ENCODE measurements at places on chromosomes 2 and 18. TPM values are rescaled to one million over a fixed set of nuclear protein-coding genes. Genes with fewer than 3 reads are reported as not detected.

GRCh38 chr2:26916128-26916692, 54.2 kb upstream of the MAPRE3 start:
- no peak overlapping the region for H3K27ac ChIP-seq
- H3K4me1 ChIP-seq = peaks cover 21% of the 10 kb centered on the region
- H3K27me3 ChIP-seq = peaks cover 13% of the 10 kb centered on the region

GRCh38 chr2:21043744-21044532, at the start of gene APOB:
Gene APOB (minus strand): TSS chr2:21044073. CDS start chr2:21043945, 128 bp downstream.
- H3K36me3 ChIP-seq = no peaks in the 10 kb centered on the region
- no peak for DNase-seq
- H3K27ac ChIP-seq = no peak within 1 kb of the TSS
- peaks cover 36% of the 10 kb centered on the region for H3K27me3 ChIP-seq
- peak within 1 kb of the TSS; percentile 59 for H3K4me3 ChIP-seq
- peaks cover 31% of the 10 kb centered on the region for H3K4me1 ChIP-seq

DNA sequence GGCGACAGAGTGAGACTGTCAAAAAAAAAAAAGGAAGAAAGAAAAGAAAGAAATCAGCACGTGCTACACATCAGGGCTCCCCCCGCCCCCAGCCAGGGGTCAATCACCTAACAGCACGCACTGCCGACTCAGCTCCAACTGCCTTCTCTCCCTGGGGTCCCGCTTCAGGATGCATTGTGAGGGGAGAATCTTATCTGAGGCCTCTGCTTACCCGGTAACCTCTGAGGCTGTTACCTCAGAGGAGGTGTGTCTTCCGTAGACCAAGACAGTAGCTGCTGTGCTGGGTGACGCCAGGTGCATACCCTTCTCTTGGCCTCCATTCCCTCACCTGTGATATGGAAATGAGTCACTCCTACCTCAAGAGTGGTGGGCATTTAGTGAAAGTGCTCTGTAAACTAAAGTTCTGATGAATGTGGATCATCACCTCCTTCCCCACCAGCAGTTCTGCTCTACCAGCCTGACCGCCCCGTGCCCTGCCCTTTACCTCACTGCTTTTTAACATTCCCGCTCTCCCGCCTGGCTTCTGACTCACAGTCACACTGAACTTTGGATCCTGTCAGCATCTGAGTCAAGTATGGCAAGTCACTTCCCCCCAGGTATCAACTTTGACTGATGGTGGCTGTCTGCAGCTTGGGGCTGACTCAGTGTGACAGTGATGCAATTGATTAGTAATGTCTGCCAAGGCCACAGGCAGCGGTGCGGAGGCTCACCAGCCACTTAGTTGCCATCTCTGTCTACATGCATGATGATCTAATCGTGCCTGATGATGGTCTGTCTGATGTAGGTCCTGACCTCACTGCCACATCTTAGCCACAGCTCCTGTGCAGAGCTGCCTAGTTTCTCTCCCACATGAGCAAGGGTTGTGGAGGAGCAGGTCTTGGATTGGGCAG, 20.1 kb downstream of the ARID5A start:
- H3K4me3 ChIP-seq = no peak overlapping the region
- H3K27ac ChIP-seq = peak overlapping the region; percentile 62
- DNase-seq = peak; percentile 76

MPP4 gene
- 0.37 TPM for total RNA-seq

IL18RAP gene
- not detected for total RNA-seq

RSAD2 gene
- total RNA-seq = not detected

KRTCAP3 gene
- total RNA-seq = 1.4 TPM

DNA sequence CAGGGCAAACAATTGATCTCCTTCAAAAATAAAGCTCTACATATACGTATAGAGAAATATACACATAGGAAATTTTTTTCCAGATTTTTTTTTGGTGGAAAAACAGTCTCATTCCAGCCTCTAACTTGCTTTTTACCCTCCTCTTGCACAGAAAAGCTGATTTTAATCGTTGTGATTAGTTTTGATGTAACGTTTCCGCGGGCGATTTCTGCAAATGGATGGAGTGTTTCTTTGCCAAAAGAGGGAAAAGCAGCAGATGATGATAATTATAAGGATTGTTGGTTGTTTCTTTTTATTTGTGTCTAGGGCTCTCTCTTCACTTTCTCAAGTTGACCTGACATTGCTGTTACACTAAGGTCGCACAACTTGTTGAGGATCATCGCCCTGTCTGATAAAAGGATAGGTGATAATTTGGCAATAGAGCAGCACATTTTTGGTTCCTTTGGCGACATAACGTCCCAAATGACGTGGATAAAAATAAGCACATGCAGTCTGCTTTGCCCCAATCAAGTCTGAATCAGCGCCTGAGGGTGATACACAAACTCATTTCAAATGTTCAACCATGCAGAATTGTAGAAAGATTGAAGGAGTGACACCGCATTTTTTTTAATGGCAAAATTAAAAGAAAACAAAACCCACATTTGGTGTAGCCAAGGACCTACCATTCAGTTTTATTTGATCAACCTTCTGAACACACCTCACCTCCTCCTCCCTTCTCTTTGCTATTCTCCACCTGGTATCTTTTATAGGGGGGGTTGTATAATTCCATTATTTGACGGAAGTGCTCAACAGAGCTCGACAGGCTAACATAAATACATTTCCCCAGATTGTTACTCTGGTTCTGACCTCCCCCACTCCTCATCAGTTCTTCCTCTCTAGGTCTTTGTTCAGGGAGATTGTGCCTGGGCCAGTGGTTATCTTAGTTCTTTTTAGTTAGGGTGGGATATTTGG, 109.6 kb upstream of the KCTD1 start:
- H3K4me3 ChIP-seq = peak overlapping the region; percentile 81
- no peak overlapping the region for H3K27ac ChIP-seq
- no peak for DNase-seq
- H3K4me1 ChIP-seq = peaks cover 24% of the 10 kb centered on the region
- H3K27me3 ChIP-seq = peaks cover 29% of the 10 kb centered on the region

ERBB4 gene
- total RNA-seq = 1.3 TPM

DNAJC5G gene
- total RNA-seq = not detected

DGUOK gene
- 58.1 TPM for total RNA-seq

TPRKB gene
- 20.5 TPM for total RNA-seq

DNA sequence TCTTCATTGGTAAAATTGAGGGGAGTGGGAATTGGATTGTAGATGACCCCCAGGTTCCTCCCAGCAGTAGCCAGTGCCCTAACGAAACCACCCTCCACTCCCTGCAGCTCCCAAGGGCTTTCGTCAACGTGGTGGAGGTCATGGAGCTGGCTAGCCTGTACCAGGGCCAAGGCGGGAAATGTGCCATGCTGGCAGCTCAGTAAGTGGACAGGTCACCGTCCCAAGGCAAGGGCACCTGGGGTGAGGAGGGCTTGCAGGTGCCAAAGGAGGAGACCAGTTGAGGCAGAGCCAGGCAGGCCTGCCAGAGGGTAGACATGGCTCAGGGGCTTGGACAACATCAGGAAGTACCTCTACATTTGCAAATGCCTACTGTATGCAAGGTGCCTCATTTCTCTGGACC, 122.6 kb upstream of the PPP1CB start:
- DNase-seq = no peak
- H3K4me1 ChIP-seq = peaks cover 77% of the 10 kb centered on the region
- H3K36me3 ChIP-seq = no peaks in the 10 kb centered on the region

ANKRD62 gene
- not detected for total RNA-seq
